Activated B cell treated with CpG ODN at 0.5 μM for 24 hours (primary cell): ENCODE measurements at places on chromosomes 1 and 21. TPM values are rescaled to one million over a fixed set of nuclear protein-coding genes. Genes with fewer than 3 reads are reported as not detected.

GRCh38 chr1:95407886-95408291 is 173.9 kb downstream of the RWDD3 start:
- no peak for DNase-seq

GRCh38 chr21:37183749-37184148 is 83.4 kb downstream of the VPS26C start:
- DNase-seq = no peak

DNA sequence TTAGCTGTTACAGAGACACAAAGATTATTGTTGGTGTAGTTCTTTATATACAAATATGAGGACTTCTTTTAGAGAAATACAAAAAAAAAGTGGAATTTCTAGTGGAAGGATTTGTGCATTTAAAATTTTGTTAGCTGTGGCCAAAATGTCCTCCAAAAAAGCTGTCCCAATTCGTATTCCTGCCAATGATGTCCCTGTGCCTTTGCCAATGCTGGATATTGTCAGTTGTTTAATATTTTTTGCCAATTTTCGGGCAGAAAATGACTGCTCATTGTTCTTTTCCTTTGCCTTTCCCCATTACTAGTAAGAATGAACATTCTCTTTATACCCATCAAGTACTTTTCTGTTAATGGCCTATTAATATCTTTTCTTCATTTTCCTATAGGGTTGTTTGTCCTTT is 110.0 kb upstream of the HOOK1 start:
- DNase-seq = no peak

TSPEAR gene
- not detected in 2 replicates for total RNA-seq
